ENCODE measurements at places on chromosomes 3 and 15. TPM values are rescaled to one million over a fixed set of nuclear protein-coding genes. Genes with fewer than 3 reads are reported as not detected.

GRCh38 chr3:1734494-1735122, 364.1 kb upstream of the CNTN4 start:
- H3K4me1 ChIP-seq, result no peaks in the 10 kb centered on the region
- no peaks in the 10 kb centered on the region for H3K27me3 ChIP-seq
- no peak overlapping the region for H3K27ac ChIP-seq
- no peak for DNase-seq
- H3K36me3 ChIP-seq, result no peaks in the 10 kb centered on the region

DNA sequence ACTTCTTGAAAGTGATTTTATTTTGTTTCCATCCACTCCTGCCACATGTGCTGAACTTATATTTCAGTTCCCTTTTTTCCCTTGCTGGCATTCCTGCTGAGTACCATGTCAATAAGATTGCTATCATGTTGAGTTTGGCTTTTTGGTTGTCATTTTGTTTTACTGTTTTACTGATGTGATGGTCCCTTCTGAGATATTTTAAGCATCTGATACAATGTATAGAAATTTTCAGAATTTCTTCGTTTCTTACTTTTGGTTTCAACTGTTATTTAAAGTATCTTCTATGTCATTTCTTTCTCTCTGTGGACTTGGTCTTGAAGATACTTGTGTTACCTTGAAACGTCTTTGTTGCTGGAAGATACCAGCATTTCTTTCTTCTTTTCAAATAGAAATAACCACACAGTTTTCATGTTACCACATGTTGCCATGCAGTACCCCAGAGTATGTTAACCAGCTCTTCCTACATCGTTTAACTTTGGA, 14.1 kb downstream of the SIDT1 start:
- H3K27ac ChIP-seq, result no peak overlapping the region
- no peak overlapping the region for H3K4me3 ChIP-seq
- no peaks in the 10 kb centered on the region for H3K4me1 ChIP-seq
- H3K27me3 ChIP-seq, result no peaks in the 10 kb centered on the region
- no peaks in the 10 kb centered on the region for H3K36me3 ChIP-seq

Gene BFSP2
- total RNA-seq, result 3.6 TPM

GRCh38 chr3:13019243-13020095, 53.8 kb downstream of the IQSEC1 start:
- H3K4me1 ChIP-seq, result peaks cover 93% of the 10 kb centered on the region
- no peaks in the 10 kb centered on the region for H3K36me3 ChIP-seq
- H3K4me3 ChIP-seq, result no peak overlapping the region
- DNase-seq, result no peak
- peak overlapping the region; percentile 0 for H3K27ac ChIP-seq
- H3K27me3 ChIP-seq, result no peaks in the 10 kb centered on the region

Gene PRSS50
- 0.05 TPM for total RNA-seq

- H3K27me3 ChIP-seq, result no peaks in the 10 kb centered on the region
- no peak for DNase-seq
- no peak overlapping the region for H3K4me3 ChIP-seq
- no peaks in the 10 kb centered on the region for H3K36me3 ChIP-seq
- no peaks in the 10 kb centered on the region for H3K4me1 ChIP-seq
- no peak overlapping the region for H3K27ac ChIP-seq
Measured at GRCh38 chr3:141328286-141329166, 39.8 kb upstream of the ZBTB38 start.

Gene LAMB2
- 24.9 TPM for total RNA-seq

DNA sequence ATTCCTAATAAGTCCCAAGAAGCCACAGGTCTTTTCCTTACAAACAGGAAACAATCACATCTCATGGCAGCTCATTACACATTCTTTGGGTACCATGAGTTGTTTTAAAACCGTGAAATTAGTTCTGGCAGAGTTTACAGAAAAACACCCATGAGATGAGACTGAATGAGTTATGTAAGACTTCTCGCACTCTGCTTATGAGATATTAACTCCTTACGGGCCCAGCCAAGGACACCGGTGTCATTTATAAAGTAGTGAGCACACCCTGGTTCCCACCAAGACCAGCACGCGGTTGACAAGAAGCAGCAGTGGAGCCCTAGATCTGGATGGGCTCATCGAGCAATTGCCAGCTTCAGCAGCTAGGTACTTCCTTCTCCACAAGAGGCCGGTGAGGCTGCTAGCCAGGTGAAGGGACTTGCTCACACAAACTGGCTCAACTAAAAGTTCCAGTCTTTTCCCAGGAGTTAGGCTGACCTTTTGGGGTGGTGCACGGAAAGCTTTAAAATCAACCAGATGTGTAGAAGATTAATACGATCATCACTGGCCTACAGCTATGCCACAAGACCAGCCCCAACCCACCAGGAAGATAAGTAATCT, 318.6 kb upstream of the ICE2 start:
- H3K36me3 ChIP-seq, result no peaks in the 10 kb centered on the region
- no peaks in the 10 kb centered on the region for H3K4me1 ChIP-seq
- no peak overlapping the region for H3K27ac ChIP-seq
- no peak overlapping the region for H3K4me3 ChIP-seq

- no peaks in the 10 kb centered on the region for H3K27me3 ChIP-seq
- H3K4me1 ChIP-seq, result peaks cover 57% of the 10 kb centered on the region
- H3K27ac ChIP-seq, result peak overlapping the region; percentile 31
Measured at GRCh38 chr15:99477791-99478471, 87.9 kb upstream of the MEF2A start.

Gene FANCD2
- total RNA-seq, result 25.5 TPM

GRCh38 chr3:130312374-130312773, 33.1 kb upstream of the COL6A5 start:
- H3K4me1 ChIP-seq, result no peaks in the 10 kb centered on the region

DNA sequence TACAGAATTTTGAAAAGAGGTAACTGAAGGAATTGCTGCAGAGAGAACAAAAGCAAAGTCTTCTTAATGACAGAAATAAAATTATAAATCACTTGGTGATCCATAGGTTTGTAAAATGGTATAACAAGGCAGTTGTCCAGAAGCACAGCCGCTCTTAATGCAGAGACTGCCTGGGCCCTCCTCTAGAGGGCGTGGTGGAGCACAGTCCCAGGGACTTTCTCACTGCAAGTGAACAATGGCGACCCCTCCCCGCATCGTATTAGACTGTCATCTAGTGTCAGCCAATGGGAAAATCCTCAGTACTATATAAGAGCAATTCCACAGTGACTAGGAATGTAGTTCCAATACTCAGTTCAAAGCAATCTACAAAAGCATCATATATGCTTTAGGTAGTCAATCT, 26.4 kb upstream of the ZBED2 start:
- no peaks in the 10 kb centered on the region for H3K27me3 ChIP-seq
- H3K36me3 ChIP-seq, result peaks cover 7% of the 10 kb centered on the region
- no peak for DNase-seq

DNA sequence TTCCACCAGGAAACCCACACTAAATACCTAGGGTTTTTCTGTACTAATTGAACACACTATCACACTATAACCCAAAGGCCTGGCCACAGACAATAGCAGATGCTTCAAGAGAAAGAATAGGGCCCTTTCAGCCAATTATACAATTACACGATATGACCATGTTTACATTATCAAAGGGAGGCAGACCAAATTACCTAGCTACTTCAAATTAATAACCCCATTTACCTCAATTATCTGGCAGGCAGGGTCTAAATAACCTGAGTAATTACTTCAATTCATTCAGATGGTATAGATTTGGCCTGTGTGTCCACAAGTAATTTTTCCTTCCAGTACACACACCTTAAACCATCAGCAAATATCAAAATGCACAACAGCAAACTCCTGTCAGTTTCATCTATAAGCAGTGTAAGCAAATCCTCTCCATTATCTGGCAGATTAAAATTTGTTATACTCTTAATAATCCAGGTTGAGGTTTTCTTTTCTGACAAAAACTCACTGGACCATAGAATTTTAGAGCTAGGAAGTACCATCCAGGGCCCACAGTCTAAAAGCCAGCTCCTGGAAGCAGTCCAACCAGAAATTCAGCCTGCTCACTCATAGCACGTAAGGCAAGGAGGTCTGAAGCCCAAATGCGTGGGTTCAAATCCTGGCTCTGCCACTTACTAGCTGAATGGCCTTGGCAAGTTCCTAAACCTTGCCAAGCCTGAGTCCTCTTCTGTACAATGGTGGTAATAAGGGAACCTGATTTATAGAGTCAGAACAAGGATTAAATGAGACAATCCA, 51.8 kb downstream of the RFTN1 start:
- no peaks in the 10 kb centered on the region for H3K27me3 ChIP-seq
- peaks cover 49% of the 10 kb centered on the region for H3K4me1 ChIP-seq
- H3K27ac ChIP-seq, result no peak overlapping the region
- no peak for DNase-seq
- H3K4me3 ChIP-seq, result no peak overlapping the region
- H3K36me3 ChIP-seq, result peaks cover 11% of the 10 kb centered on the region

Gene TBL1XR1
- 130 TPM for total RNA-seq

Gene CHRM5
- not detected for total RNA-seq

GRCh38 chr3:144175644-144176425, 204.2 kb downstream of the DIPK2A start:
- DNase-seq, result no peak
- H3K4me3 ChIP-seq, result no peak overlapping the region
- H3K4me1 ChIP-seq, result no peaks in the 10 kb centered on the region
- no peaks in the 10 kb centered on the region for H3K36me3 ChIP-seq

GRCh38 chr3:169841171-169841570, 28.5 kb upstream of the LRRC34 start:
- DNase-seq, result no peak
- H3K27me3 ChIP-seq, result no peaks in the 10 kb centered on the region
- H3K36me3 ChIP-seq, result no peaks in the 10 kb centered on the region
- no peak overlapping the region for H3K4me3 ChIP-seq

GRCh38 chr3:124322309-124322880, 330.5 kb upstream of the ROPN1 start:
- H3K27me3 ChIP-seq, result no peaks in the 10 kb centered on the region
- no peaks in the 10 kb centered on the region for H3K36me3 ChIP-seq
- DNase-seq, result no peak
- no peak overlapping the region for H3K27ac ChIP-seq
- no peaks in the 10 kb centered on the region for H3K4me1 ChIP-seq

Gene CX3CR1
- total RNA-seq, result 2.3 TPM

- H3K27me3 ChIP-seq, result no peaks in the 10 kb centered on the region
- no peak overlapping the region for H3K27ac ChIP-seq
Measured at GRCh38 chr3:43584043-43584826, 37.6 kb downstream of the ANO10 start.
